HepG2 (cell line): ENCODE measurements at places on chromosomes 4 and X.

DNA sequence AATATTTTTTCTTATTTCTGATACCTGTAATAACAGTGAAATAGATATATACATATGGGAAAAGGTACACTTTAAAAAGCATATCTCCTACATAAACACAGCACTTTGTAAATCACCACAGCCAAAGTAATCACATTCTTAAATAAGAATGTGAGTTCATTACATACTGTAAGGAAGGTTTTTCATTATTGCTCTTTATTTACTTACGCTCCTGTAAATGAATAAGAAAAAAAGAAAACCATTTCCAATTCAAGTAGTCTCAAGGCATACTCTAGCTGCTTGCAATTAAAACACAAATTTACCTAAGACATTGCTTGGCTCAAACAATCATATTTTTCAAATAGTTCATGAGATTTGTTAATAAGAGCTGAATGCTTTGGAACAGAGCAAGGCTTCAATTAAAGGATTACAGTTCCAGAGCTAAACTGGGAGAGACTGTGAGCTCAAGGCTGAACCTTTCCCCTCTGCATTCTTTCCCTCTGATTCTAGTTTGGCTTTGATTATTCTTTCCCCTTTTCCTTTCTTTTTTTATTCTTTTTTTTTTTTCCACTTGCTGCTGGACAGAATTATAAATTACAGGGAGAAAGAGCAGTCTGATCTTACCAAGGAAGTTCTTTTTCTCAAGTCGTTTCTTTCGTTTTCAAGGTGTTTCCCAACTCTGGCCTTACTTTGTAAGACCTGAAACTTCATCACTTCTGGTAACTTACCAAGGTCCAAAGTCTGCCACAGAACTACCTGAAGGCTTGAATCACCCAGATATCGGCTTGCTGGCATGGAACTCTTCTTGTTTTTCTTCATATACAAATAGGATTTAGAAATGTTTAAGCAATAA, 278.3 kb downstream of the INPP4B start:
- no peak for DNase-seq

DNA sequence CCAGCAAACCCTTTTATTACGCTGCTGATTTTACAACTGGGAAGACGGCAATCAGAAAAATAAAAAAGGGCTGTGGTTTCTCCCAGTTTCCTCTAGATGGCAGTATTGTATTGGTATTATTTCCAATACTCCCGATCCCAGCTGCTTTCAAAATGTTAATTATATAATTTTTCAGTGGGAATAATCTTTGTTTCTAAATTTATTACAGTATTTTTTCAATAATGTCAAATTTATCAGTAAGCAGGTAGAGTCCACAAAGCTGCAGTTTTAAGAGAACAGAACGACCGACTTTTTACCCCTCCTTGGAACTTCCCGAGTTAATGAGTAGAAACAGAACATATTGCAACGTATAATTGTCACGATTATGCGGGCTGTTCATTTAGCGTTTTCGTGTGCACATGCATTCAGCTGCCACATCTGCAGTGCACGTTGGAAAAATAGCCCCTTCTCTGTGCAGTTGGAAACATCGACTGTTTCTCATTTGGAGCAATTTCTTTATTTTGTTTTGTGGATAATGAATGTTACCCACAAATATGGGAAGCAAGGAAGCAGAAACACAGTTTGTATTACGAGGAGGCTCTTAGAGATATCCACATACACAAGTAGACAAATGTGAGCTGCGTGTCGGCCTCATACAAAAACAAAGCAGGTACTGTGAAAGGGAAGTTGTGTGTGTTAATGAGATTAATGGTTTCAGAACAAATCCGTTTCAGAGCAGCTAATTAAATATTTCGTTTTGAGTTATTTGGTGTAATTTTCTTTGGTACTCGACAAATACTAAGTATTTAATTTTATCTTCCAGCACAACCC, 188.0 kb downstream of the STIM2 start:
- DNase-seq, result no peak

DNA sequence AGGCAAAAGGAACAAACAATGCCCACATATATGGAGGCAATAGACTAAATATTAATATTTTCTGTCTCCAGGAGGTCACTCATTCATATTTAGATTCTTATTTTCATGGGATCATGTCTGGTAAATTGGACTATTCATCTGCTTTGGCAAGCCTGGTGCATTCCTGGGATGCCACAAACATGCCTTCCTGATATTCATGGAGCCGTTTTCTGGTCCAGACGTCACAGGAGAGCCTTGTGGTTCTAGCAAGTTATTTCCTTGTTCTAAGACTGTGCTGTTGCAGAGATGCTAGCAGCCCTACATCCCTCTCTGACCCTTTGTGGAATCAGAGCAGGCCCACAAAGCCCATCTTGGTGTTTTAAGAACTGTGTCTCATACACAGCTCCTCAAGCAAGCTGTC, 16.1 kb upstream of the EXOSC9 start:
- DNase-seq, result no peak

- DNase-seq, result no peak
These were observed 278.9 kb upstream of the SFRP2 start for GRCh38 chr4:154067786-154068185.

DNA sequence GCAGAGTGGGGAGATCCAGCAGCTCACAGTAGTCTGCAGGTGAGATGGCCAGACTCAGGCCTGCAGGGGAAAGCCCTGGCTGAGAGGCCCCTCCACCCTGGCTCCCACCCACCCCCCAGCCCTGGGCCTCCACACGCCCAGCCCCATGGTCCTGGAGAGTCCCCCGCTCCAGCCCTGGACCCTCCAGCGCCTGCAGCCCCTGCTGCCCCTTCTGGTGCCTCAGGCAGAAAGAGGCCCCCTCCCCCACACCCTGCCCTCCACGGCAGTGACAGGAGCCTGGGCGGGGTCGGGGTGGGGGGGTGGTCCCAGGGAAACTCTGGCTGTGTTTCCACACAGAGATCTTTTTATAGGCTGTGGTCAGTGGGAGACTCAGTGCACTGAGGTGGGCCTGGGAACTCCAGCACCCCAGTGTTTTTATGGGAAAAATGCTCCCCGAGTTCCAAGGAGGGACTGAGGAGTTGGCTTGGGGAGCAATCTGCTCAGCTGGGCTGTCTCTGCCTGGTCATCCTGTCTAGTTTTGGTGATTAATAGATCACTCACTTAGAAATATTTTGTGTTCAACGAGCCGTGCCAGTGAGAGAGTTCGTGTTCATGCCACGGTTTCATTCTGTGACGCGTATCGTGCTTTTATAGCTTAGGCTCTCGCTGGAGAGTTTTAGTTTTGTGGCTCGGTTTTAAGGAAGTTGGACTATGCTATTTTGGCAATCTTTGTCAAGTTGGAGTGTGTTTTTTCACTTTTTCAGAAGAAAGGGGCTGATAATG, 53.1 kb upstream of the HGFAC start:
- DNase-seq, result no peak

GRCh38 chr4:141503260-141503659, 133.1 kb upstream of the IL15 start:
- DNase-seq, result no peak

- no peak for DNase-seq
These were observed 2.3 kb upstream of the C1QTNF7 start for GRCh38 chr4:15425520-15425919.

GRCh38 chr4:185508181-185508580, 27.1 kb downstream of the PDLIM3 start:
- peak; percentile 54 for DNase-seq

DNA sequence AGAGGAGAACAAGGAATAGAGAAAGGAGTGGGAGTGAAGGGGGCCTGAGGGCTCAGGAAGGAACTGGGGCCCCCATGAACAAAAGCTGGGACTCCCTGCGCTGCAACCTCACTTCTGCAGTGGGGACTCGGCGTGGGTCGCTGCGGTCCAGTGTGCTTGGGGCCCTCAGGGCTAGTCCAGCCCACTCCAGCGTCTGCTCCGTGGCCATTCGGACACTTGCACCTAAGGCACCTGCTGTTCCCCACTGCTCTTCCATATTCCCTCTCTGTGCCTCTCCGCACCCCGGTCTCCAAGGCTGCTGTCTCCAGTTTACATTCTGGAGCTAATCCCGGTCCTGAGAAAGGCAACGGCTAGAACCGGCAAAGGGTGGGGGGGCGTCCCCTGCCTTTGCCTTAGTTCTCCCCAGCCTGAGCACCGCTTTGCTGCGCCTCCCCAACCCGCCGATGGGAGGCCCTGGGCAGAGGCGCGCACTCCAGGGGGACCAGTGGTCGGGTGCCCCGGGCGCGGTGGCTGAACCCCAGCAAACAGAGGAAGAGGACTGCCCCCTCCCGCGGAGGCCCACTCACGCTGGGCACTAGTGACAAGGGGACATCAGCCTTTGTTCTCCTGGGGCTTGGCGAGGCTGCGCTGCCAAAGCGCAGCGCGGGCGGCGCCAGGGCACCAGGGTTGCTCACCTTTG, 327.7 kb upstream of the F9 start:
- no peak for DNase-seq

GRCh38 chr4:88007304-88008121, at the start of gene PKD2:
Gene PKD2, plus strand, starts transcription at chr4:88007635. Its CDS starts 99 bp downstream, at chr4:88007734.
- no peak for DNase-seq

GRCh38 chr4:183399126-183399522, 45.3 kb upstream of the CDKN2AIP start:
- DNase-seq, result no peak

GRCh38 chr4:77145842-77146185, 11.2 kb upstream of the CCNG2 start:
- DNase-seq, result no peak

GRCh38 chr4:169955521-169955920, 70.7 kb downstream of the MFAP3L start:
- no peak for DNase-seq

DNA sequence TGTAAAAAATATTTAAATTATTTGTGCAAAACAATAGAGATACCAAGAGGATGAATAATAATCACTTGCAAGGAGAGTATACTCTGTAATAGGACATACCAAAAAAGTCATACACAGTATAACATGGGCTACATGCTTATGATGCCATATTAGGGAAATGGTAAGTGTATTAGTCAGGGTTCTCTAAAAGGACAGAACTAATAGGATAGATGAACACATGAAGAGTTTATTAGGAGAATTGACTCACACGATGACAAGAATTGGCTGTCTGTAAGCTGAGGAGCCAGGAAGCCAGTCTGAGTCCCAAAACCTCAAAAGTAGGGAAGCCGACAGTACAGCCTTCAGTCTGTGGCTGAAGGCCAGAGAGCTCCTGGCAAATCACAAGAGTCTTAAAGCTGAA, 151.2 kb downstream of the DTHD1 start:
- no peak for DNase-seq

GRCh38 chrX:16114611-16115010, 8.8 kb upstream of the GRPR start:
- DNase-seq, result no peak

DNA sequence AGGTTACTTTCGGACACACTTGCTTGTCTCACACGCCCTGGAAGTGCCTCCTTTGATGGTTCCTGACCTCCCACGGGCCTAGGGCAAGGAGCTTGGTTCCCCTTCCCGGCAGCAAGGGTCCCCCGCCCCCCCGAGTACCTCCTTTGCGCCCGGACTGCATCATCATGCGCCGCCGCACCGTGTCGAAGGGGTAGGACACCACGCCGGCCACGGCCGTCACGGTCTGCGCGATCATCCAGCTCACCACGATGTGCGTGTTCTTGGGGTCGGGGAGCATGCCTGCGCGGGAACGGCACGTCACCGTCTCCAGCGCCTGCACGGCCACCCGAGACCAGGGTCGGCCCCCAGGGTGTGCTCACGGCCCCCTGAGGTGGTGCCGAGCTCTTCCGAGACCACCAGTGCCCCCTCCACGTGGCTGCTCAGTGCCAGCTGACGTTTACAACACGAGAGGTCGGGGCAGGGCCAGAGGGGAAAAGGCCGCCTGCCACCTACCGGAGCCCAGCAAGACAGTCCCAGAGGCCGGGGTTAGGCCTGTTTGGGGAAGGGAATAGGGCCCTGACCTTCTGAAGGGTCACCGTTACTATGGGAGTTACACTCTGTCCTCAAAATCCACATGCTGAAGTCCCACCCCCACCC, 4.7 kb downstream of the SLC25A6 start:
- DNase-seq, result no peak

DNA sequence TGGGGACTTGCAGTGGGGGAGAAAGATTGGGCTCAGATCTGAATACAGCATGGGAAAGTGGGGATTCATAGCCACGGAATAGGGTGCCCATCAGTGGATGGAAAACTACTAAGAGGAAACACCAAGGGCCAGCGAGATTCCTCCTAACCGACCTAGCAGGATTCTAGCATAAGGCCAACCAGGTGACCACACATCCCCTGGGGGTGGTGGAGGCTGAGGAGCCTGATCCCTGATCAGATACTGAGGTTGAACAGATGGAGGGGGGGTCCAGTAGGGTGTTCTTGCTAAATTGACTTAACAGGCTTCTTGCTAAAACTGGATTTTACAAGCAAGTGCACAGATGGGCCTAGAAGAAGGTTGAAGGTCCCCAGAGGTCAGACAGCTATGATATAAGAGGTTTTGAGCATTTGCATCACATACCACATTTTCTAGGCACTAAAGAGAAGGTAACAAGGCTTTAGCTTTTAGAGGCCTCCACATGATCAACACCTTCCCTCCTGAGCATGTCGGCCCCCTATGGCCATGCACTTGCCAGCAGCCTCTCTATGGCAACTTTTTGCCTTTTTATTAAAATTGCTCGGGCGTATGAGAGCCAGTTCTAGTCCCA, 69.1 kb upstream of the PUDP start:
- no peak for DNase-seq

DNA sequence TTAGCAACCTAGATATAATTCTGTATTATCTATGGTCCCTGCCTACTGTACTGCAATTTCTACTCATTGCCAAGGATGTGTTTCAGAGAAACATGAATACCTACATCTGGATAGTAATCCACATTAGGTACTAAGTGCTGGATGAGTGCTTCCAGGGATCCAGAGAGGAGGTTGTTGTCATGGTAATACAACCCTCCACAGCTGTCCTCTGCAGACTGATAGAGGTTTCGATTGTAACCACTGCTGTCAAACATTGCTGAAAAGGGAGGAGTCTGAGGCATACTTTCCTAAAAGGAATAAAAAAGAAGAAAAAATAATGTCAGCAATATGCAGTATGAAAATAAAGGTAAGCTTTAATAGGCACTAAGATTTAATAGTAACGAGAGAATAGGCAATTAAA, 12.5 kb downstream of the RASGEF1B start:
- DNase-seq, result no peak

- DNase-seq, result no peak
These were observed 65.2 kb downstream of the KANTR start for GRCh38 chrX:53159184-53159583.

DNA sequence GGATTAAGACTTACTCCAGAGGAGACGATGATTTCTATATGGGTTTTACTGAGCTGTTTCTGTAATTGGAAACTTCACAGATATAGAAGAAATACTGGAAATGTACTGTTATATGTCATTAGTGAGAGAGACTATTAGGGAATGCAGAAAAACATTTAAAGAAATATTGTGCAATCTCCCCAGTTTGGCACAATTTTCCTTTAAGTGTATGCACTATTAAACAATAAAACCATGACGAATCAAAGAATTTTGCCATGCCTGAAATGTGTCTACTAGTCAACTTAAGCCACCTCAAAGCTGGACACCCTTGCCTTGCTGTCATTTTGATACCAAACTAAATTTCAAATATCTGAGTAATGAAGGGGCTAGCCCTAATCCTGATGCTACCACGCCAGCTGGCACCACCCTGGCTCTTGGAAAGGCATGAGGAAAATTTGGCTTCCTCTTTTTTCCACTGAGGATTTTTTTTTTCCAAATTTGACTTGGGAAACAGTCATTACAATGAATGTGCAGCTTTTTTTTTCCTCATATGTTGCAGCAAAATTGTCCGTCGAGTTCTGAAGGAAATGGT, 36.1 kb downstream of the MTTP start:
- no peak for DNase-seq
